ENCODE measurements at places on chromosomes 7 and 10.

GRCh38 chr10:130363051-130363450, 226.9 kb downstream of the GLRX3 start:
- DNase-seq = no peak

GRCh38 chr10:127687548-127687947, 49.4 kb upstream of the FOXI2 start:
- DNase-seq = no peak

- no peak for DNase-seq
Measured at GRCh38 chr7:149846436-149847046, 8.4 kb downstream of the ZNF862 start.

DNA sequence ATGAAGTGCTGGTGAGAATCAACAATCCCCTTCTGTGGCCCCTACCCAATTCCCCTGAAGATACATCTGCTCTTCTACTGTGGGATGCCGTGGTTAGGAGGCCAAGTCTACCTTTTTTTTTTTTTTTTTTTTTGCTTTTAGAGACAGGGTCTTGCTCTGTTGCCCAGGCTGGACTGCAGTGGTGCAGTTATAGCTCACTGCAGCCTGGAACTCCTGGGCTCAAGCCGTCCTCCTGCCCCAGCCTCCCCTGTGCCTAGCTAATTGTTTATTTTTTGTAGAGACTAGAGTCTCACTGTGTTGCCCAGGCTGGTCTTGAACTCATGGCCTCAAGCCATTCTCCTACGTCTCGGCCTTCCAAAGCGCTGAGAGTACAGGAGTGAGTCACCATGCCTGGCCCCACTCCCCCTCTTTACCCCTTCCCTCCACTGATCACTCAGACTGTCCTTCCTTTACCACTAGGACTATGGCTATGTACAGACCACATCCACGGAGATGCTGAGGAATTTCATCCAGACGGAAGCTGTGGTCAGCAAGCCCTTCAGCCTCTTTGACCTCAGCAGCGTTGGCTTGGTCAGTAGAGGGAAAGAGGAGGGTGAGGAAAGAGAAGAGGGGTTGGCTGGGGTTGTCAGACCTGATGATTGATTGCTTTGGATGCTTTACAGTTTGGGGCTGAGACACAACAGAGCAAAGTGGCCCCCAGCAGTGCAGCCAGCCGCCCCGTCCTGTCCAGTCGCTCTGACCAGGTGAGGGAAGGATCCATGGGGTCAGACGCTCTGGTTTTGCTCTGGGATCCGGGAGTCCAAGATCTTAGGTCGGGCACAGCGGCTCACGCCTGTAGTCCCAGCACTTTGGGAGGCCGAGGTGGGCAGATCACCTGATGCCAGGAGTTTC, 1.8 kb downstream of the AP4M1 start:
- no peak for DNase-seq

DNA sequence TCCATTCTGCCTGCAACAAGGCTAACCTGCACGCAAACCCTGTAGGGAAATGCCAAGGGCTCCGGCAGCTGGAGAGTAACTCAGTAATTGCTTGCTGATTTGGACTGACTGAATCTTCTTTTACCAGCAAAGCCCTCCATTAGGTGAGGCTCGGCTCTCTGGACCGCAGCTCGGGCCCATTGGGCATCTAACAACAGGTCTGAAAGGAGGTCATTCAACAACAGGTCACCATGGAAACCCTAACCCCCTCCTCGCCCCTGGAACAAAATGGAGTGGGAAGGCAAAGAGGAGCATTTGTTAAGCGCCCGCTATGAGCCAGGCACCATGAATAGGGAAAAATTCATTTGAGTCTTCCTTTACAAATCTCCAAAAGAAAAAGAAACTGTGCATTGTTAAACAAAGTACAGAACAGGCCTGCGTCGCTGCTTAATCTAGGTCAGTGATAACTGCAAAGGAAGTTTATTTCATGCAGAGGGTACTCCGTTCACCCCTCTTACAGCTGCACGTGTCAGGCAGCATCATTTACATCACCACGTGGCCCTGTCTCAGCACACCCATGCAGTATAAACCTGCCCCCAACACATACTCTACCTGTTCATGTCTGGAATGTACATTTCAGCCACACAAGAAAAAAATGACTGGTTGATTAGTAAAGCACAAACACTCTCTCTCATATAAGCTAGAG, 248.8 kb upstream of the NEBL start:
- no peak for DNase-seq

GRCh38 chr10:80453056-80453841, 861 bp upstream of the TSPAN14 start:
- no peak for DNase-seq

DNA sequence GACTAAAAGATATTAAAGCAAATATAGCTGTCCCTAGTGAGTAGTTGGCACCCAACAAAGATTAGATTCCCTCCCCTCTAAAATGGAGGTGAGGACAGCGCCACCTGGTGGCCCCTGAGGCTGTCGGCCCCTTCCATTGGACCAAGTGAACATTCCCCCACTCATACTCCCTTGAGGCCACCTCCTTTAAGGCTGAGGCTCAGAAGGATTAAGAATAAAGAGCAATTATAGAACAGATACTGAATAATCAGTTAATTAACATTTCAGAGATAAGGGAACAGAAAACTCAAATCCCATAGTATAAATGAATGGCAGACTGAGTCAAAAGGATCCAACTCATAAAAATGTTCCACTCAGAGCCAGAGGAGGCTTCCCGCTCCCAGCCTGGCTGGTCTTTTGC, 130.4 kb upstream of the GHITM start:
- peak; percentile 0 for DNase-seq

DNA sequence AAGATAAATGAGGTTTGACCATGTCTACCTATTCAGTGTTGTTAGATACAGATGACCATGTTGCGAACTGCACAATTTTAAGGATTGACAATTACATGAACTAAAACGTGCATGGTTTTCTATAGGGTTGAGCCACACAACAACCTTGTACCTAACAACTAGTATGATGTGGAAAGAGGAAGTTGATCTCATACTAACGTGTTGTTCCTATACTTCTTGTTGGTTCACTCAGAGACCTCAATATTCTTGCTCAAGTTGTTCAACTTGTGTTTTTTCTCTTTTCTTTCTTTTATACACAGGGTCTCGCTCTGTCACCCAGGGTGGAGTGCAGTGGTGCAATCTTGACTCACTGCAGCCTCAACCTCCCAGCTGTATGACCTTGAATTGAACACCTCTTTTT, 6.1 kb upstream of the KEL start:
- DNase-seq = no peak

DNA sequence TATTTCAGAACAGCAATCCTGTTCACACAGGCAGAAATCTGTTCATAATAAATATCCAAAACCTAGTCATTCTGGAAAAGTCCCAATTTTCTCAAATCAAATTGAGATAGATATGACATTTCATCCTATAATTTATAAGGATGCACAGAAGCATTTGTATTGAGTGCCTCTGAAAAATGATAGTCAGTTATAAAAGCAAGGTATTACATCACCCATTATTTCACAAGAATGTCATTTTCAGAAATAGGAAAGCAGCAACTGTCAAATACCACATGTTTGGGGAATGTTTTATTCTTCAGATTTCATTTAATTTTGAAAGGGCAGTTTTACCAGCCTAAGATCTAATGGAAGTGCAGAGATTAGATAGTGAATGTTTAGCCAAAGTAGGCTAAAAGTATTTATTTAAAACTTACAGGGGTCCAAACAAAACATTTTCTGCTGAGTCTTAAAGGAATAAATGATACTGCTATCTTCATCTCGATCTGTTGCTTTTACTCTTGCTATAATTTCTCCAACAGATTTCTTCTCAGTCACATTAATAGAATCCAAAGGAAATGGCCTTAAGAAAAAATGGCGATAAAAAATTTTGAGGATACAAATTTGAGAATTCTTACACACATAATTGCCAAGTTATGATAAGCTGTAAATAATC, 185.8 kb downstream of the HGF start:
- DNase-seq = no peak

GRCh38 chr7:144379776-144380384, 23.6 kb downstream of the NOBOX start:
- DNase-seq = no peak

DNA sequence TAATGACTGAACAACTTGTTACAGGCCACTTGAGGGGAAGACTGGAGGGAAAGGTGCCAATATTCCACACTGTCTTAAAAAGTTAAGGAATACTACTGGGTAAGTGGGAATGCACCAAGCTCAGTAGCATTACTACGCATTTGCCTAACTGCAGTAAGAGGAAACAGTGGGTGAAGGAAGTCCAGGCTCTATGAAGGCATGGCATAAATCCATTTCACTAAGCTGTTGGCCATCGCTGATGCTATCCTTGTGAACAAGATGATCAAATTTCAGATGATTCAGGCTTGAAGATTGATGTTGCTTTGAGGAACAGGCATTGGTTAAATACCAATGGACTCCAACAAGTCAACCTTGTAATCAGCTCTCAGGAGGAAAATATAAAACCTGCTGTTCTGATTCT, 44.2 kb upstream of the TES start:
- DNase-seq = no peak

- no peak for DNase-seq
Measured at GRCh38 chr7:96992192-96993005, 13.0 kb upstream of the DLX6 start.

DNA sequence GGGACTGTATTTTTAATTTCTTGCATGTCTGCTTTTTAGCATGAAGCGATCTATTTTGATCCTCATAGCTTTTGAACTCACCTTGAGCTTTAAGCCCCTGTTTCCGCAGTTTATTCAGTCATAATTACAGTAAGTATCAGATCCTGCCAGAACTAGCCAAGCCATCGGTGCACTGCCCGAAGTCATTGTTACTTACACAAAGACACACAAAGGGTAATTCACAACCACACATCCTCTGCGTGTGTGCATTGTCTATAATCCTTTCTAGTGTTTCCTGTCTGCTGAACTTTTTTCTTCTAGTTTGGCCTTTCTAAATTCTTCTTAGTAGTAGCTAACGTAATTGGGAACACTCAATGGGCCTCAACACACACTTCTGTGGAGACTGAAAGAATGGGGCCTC, 133.0 kb downstream of the SFMBT2 start:
- DNase-seq = no peak

GRCh38 chr7:140506788-140507464, 27.6 kb upstream of the MKRN1 start:
- DNase-seq = no peak

GRCh38 chr10:80032503-80032902, 46.0 kb upstream of the TMEM254 start:
- DNase-seq = no peak

GRCh38 chr10:116364868-116365267, 40.6 kb downstream of the CCDC172 start:
- DNase-seq = no peak

DNA sequence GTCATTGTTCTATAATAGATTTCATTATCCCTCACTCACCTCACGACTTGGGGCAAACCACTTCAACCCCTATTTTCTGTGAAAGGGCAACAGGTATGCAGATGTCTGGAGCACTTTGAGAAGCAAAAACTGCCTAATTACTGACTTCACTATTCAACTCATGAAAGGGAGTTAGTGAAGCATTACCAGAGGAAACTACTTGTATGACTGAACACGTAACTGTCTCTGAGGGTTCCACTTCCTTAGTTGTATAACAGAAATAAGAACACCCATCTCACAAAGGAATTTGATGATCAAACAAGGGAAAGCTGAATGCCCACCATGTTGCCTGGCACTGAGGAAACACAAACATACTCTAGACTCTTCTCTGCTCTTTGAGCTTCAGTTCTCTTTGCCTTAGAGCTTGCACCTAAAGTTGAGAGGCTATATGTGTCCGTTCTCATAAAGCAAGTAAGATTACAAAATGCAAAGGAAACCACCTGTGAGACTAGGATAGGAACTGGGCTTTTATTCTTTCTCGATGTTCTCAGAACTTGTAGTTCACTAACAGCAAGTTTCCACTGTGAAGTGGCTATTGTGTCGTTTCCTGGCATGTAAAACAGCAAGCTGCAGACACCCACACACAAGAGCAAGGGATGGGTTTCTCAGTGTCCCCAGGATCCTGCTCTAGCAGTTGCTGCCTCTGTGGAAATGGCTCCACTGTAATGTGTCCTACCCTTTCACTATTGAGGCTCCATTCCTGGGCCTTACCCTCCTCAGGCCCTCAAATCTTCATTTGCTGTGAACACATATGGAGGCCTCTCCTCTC, 2.6 kb downstream of the TMEM243 start:
- DNase-seq = no peak

DNA sequence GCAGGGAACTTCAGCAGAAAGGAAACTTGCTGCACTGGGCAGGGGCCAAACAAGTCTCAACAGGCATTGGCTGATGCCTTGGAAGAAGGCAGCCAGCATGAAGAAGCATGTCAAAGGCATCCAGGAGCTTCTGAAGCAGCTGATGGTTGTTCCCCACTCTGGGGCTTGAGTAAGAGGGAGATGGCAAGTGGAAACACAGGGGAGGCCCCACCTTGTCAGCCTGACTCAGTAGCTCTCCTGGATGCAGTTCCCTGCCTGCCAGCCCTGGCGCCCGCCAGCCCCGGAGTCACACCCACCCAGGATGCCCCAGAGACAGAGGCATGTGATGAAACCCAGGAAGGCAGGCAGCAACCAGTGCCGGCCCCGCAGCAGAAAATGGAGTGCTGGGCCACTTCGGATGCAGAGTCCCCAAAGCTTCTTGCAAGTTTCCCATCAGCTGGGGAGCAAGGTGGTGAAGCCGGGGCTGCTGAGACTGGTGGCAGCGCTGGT, 96.5 kb downstream of the TACC2 start:
- DNase-seq = no peak

- no peak for DNase-seq
Measured at GRCh38 chr10:102540023-102540422, 36.3 kb downstream of the SUFU start.

GRCh38 chr7:154892459-154892858, 110.5 kb downstream of the PAXIP1 start:
- DNase-seq = no peak

GRCh38 chr10:61837755-61838171, 63.7 kb upstream of the ARID5B start:
- DNase-seq = no peak

GRCh38 chr7:147674705-147675104, 915.9 kb upstream of the C7orf33 start:
- no peak for DNase-seq

DNA sequence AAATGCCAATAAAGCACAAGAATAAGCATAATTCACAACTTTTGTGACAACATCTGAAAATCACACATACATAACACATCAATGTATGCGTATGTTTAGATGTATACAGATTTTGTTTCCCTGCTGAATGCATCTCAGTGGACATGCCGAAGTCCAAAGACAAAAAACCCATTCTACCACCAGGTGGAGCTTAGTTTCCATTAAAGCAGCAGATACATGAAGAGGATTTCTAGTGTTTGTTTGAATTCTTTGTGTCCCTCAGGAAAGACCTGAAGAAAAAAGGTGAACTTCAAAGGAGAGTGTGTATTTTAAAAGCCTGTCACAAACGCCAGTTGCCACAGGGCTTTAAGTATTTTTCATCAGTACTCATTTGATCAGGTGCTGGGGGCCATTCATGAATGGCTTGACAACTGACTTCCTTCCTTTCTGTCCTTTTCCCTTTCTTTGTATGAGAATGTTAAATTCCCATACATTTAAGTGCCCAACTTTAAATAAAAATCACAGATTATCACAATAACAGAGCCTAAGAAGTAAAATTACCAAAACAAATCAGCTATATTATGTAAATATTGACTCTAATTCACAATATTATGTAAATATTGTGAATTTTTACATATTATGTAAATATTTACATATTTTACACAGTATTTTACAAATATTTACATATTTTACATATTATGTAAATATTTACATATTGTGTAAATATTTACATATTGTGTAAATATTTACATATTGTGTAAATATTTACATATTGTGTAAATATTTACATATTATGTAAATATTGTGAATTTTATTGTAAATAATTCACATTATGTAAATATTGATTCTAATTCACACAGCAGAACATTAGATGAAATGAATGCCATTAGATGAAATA, 343.0 kb downstream of the CRPPA start:
- DNase-seq = no peak

Data from stimulated activated CD8-positive, alpha-beta memory T cell treated with anti-CD3 and anti-CD28 coated beads, Interleukin-2, amount 100 ng/mL, for 1 hour (primary cell).